Activated T-cell treated with anti-CD3 and anti-CD28 coated beads, Interleukin-2, amount 50 U/mL, for 1 hour (primary cell): ENCODE measurements at places on chromosomes 6 and 20.
A peak's percentile ranks its signal among the peaks of the same experiment; 100 is the strongest.

DNA sequence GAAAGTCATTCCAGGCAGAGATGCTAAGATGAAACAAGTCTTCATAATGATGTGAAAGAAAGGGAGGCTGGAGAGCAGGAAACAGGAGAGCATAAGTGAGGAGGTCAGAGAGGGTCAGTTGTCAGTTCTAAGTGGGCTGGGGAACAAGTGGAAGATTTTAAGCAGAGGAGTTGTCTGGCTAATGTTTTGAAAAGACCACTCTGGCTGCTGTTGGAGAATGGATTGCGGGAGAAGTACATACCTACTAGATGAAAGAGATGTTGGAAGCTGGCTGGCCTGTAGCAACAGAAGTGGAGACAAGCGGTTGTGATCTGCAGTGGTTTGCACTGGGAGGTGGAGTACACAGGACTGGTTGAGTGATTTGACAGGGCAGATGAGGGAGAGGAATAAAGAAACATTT is 10.1 kb downstream of the SLC35F1 start:
- DNase-seq: no peak

DNA sequence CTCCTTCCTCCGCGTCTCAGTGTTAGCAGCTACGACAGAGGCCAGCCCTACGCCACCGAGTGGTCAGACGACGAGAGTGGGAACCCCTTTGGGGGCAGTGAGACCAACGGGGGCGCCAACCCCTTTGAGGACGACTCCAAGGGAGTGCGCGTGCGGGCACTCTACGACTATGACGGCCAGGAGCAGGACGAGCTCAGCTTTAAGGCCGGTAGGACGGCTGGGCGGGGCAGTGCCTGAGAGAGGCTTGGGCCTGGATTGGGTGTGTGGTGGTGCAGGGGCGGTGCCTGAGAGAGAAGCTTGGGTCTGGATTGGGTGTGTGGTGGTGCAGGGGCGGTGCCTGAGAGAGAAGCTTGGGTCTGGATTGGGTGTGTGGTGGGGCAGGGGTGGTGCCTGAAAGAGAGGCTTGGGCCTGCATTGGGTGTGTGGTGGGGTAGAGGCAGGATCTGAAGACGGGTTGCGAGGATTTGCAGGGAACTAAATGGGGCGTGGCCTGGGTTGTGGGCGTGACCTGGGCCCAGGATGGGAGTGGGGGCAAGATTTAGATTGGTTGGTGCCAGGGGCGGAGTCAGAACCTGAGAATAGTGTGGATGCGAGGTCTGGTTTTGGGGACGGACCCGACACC is 24.4 kb downstream of the SPDEF start:
- DNase-seq: no peak

GRCh38 chr6:55675941-55676340 is 96.9 kb upstream of the HMGCLL1 start:
- no peak for DNase-seq

- DNase-seq: no peak
Observed at GRCh38 chr20:44028003-44028730, 113.5 kb downstream of the TOX2 start.

DNA sequence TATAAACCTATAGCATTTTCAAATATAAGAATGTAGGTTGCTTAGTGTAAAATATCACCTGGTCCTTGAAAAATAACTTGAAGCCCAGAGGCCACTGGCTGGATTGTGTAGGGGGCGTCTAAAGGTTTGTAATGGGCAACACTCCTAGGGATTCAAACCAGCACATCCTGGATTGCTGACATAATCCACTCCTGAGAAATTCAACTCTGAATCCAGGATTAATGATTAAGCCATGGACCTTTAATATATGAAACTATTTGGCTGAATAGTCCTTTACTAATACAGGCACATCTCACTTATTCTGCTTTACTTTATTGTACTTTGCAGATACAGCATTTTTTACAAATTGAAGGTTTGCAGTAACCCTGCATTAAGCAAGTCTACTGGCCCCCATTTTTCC is 160.8 kb downstream of the UBE3D start:
- DNase-seq: no peak

DNA sequence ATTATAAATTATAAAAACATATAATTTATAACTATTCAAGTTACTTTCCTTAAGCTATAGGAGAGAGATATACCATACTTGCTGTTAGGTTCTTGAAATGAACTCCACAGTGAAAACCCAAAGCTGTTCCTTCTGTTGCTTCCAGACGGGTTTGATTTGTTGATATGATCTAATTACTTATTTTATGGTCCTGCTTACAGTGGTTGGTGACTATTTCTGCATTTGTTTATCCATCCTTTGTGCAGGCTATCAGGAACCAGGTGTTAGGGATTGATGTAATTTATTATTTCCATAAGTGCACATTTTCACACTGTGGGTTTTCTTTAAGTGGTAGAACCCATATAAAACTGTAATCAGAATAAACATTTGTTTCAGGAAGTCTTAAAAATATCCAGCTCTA is 167.1 kb downstream of the KIF6 start:
- no peak for DNase-seq

DNA sequence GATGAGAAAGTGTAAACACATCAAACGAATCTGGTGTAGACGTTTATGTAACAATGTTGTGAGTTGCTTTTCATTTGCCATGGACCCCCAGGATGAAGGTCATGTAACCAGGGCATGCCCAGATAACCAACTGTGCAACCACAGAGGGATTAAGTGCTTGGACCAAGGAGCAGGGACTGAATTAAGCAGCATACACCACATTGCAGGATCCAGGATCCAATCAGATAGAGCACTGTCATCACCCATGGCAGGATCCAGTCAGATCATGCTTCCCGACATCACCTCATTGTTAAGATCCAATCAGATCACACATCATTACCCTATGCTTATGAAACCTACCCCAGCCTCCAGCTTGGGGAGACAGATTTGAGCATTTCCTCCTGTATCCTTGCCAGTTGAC is 74.3 kb upstream of the RCAN2 start:
- no peak for DNase-seq

DNA sequence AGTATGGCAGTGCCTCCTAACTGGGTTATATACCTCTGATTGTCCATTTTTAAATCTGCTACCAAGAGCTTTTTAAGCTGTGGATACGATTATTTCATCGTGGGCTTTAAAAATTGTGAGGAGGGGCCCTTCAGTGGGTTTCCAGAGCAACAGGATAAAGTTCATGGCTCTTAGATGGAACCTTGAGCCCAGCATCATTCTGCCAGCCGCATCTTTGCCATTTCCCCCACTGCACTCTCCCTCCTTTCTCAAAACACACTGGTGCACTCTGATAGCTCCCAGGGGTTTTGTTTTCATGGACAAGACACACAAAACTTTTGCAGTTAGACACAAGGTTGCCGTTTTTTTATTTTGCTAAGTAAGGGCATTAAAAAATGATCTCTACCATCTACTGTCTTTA is 54.1 kb downstream of the RREB1 start:
- no peak for DNase-seq

- DNase-seq: no peak
Observed at GRCh38 chr20:60268491-60268890, 310.3 kb downstream of the CDH26 start.

GRCh38 chr20:53708129-53708968 is 114.7 kb upstream of the ZNF217 start:
- no peak for DNase-seq

- no peak for DNase-seq
Observed at GRCh38 chr6:163754866-163755265, 340.3 kb downstream of the QKI start.

DNA sequence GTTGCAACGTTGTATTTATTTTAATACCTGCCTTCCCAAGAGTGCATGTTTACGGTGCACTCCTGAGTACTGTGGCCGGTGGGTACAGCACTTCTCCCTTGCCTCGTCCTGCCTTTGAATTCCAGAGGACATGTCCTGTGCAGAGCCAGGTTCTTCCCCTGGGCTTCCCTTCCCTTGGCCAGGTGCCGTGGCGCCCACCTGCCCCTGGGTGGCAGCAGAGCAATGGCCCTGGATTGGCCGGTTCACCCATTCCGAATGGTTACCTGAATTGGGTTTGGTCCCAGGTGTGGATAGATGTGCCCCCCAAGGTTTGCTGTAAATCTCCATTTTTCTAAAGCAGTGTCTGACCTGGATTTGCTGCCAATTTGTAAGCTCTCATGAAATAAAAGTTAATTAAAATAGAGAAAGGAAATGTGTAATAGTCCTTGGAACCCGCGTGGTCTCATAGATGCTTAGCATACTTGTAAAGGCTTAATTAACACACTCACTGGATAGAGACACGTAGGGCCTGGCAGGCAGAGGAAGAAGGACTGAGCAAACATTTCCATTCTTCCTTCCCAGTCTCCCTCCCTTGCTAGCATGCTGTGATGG is 40.6 kb downstream of the DTD1 start:
- DNase-seq: no peak

GRCh38 chr6:46244670-46245069 is 73.9 kb upstream of the ENPP5 start:
- no peak for DNase-seq

- no peak for DNase-seq
Observed at GRCh38 chr20:61487346-61487996, 235.4 kb downstream of the CDH4 start.

- DNase-seq: no peak
Observed at GRCh38 chr6:43805699-43806042, 35.7 kb downstream of the VEGFA start.

GRCh38 chr6:113631666-113632065 is 225.5 kb upstream of the MARCKS start:
- no peak for DNase-seq

- peak; percentile 86 for DNase-seq
Observed at GRCh38 chr6:151390851-151391470, 398 bp downstream of the ZBTB2 start.

GRCh38 chr20:60102665-60103210 is 144.5 kb downstream of the CDH26 start:
- DNase-seq: no peak

DNA sequence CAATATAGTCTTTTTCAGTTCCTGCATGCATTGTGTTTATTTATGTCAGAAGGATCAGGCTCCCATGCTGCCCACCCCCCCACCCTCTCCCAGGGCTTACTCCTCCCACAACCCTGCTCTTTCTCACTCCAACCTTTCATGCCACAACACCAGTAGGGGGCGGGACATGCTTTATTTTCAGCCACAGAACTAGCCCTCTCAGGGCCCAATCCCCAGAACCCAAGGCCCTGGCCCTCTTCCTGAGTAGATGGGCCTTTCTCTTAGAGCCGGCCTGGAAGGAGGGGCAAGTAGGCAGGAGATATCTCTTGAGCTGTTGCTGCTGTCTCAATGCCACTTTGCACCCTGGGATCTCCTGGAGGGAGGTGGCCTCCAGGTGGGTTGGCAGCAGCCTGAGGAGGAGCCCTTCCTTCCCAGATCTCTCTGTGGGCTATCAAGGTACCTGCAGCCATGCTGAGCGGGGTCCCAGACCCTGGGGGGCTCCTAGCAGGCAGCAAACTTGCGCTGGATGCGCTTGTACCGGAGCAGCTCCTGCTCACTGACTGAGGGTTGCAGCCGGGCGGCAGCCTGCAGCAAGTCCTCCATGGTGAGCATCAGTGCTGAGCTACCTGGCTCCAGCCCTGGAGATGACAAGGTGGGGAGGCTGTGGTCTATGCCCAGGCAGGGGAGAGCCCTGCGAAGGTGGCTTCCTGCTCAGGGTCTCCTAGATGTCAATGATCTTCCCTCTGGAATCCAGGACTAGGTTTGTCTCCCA is 3.5 kb downstream of the GNMT start:
- no peak for DNase-seq

GRCh38 chr6:158000530-158001307 is 19.1 kb downstream of the SYNJ2 start:
- no peak for DNase-seq

DNA sequence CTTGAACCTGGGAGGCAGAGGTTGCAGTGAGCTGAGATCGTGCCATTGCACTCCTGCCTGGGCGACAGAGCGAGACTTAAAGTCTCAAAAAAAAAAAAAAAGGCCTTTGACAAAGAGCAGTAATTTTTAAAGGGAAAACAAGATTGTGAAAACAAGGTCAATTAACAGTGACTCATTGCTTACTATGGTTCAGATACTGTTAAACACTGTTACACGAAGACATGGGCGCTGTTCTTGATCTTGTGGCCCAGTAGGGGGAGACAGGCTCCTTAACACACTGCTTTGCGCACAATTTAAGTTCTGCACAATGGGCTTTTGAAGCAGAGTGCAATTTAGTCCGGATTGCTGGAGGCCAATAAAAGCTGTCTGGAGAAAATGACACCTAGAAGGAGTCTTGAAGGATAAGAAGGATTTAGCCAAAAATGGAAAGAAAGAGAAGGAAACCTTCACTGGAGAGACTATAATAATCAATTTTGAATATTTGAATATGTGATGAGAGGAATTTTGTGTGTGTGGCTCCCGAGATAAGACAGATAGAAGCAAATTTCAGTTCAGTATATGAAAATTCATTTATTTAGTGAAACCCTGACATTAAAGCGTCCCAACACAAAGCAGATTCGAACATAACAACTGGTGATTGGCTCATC is 6.0 kb upstream of the LATS1 start:
- DNase-seq: no peak

GRCh38 chr6:136920216-136920615 is 1.9 kb upstream of the SLC35D3 start:
- DNase-seq: no peak
